Stimulated activated CD8-positive, alpha-beta memory T cell treated with anti-CD3 and anti-CD28 coated beads, Interleukin-4, amount 100 ng/mL, for 1 hour (primary cell): ENCODE measurements at places on chromosomes 13 and 19.

DNA sequence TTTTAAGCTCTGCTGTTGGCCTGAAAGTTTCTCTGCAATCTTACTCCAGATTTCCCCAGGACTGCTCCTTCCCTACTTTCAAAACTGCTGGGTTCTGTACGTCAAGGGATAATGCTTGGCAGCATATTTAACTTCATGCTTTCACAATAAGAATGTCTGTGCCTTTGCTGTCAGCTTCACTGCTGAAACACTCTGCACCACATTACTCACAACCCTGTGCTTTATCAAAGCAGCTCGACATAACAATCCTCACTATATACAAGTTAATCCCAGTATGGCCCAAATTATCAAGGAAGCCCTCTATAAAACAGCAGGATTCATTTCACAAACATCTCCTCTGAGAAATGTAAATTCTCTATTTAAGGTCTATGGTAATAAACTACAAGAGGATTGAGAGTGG is 17.5 kb downstream of the LATS2 start:
- no peak for DNase-seq

DNA sequence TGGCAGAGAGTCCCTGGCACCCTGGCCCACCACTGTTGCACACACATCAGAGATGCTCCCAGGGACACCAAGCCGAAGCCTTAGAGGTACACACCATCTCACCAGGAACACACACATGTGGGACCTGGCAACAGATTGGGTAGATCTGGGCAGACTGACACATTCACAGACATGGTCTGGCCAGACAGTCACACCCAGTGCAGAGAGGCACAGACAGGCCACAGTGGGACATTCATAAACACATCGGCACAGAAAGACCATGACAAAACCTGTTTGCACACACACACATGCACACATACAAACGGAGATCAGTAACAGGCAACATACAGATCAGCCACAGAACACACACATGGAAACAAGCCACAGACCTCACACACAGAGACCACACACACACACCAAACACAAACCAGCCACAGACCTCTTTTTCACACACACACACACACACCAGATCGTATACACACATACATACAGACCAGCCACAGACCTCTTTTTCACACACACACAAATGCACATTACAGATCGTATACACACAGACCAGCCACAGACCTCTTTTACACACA is 6.3 kb upstream of the JUNB start:
- DNase-seq = no peak

DNA sequence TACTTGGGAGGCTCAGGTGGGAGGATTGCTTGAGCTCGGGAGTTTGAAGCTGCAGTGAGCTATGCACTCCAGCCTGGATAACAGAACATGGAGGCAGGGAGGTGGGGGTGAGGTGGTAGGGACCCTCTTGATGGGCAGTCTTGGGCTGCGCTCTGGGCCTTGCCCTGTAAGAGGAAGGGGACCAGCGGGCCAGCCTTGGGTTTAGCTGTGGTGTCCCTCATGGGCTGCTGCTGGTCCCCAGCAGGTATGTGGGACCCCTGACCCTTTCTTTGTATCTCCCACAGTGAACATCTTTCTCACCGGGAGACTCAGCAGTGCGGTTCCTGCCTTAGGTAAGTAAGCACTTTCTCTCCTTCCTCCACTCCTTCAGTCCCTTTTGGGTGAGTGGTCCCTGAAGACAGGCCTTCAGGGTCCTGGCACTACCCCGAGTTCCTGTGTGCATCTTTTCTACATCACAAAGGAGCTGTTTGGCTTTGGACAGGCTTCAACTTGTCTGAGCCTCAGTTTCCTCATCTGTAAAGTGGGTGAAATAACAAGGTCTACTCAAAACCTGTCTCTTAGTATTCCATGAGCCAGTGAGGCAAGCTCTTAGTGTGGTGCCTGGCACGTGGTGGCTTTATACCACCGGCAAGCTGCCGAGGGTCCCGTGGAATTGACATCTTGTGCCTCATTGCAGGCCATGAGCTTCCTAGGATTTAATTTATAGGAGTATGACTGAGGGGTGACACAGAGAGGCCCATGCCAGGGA is 2.5 kb downstream of the LRP3 start:
- no peak for DNase-seq

DNA sequence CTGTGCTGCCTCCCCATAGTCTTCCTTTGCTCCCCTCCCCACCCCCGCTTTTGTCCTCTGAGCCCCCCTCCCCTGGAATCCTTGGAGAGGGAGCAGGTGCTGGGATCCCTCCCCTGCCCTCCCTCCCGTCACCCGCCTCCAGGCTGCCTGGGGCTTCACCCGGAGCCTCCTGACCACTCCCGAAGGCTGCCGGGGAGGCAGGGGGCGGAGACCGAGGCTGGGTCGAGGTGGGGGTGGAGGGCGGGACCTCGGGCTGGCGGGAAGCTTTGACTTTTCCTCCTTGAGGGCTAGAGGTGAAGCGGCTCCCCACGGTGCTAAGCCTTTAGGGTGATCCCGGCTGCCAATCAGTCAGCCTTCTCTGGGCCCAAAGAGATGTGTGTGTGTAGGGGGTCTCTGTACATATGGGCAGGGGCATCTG is 1.5 kb downstream of the KMT5C start:
- DNase-seq = no peak

- no peak for DNase-seq
These were observed 6.5 kb upstream of the RLN3 start for GRCh38 chr19:14021474-14021873.

GRCh38 chr19:12840091-12841079 is 2.1 kb downstream of the MAST1 start:
- DNase-seq = no peak

GRCh38 chr19:13207846-13208671 is 57.8 kb downstream of the IER2 start:
- peak; percentile 25 for DNase-seq

GRCh38 chr13:37132211-37132610 is 26.7 kb upstream of the CSNK1A1L start:
- no peak for DNase-seq

DNA sequence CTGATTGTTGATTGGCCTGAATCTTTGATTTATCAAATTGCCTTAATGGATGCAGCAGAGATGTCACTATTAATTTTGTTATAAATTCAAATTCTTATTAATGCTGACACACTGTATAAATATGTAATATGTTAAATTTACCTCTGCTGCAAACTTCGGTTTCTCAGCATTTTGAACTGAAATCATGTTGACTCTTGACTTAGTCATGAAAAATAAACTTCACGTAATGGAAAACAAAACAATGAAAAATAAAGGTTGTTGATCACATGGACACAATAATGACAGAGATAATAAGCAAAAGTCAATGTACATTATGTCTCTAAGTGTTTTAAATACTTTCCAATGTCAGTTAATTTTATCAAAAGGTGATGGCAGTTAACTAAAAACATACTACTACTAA is 827.6 kb downstream of the PCDH9 start:
- no peak for DNase-seq

DNA sequence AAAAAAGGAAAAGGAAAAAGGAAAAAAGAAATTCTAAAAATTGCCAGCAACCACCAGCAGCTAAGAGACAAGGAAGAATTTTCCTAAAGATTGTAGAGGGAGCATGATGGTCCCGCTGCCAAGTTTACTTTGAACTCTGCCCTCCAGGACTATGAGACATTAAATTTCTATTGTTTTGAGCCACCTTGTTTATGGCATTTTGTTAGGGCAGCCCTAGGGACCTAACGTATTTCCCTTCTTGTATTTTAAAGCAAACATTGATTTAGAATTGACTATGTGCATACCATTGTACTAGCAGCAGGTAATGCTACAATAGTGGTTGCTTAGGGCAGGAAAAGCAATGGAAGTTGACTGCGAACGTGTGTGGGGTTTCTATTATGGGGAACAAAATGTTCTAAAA is 1414.2 kb downstream of the EFNB2 start:
- no peak for DNase-seq

- no peak for DNase-seq
These were observed at the start of gene SMIM24 for GRCh38 chr19:3480383-3481091. Gene SMIM24, minus strand, starts transcription at chr19:3480525. Its CDS starts 62 bp downstream, at chr19:3480463.

- DNase-seq = no peak
These were observed 58.1 kb upstream of the MYCBP2 start for GRCh38 chr13:77384999-77385398.

DNA sequence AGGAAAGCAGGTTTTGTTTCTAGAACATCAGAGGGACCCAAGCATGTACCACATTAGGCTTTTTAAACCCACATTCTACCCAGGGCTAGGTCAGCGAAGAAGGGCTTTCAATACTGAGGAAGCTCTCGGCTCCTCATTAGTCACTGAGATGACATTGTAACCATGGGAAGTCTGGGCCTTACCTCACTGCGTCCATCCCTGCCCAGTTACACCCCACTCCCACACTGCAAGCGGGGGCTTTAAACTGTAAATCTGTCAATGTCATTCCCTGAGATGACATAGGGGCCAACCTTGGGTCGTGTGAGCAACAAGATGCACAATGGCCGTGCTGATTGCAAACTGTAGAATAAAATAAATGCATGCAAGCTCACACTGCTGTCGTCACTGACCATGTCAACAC is 21.7 kb upstream of the TFDP1 start:
- DNase-seq = no peak

DNA sequence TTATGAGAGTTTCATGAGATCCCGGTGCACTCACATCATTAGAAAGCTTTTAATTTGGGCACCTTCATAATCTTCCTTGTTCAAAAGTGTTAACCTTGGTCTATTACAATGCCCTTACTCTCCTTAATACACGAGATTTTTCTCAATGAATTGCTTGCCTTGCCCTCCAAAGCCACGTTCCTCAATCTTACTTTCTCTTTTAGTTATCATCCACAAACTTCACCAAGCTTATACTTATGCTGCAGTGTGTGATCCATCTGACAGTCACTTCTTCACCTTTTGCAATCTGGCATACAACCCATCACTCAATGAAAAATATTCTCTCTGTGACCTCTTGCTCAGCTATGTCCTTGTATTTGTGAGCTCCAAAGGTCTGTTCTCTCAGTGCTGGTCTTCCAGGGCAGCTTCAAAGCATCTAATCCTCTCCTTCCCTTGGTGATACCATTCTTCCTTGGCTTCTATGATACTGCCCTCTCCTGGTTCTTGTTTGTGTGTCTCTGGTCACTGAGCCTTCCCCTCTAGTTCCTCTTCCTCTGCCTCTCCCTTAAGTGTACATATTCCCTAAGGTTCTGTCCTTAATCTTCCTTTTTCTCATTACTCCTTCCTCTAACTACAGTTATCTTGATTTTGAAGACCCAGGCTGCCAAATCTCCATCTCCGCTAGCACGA is 202.2 kb upstream of the STARD13 start:
- DNase-seq = no peak

GRCh38 chr13:101555610-101556009 is 103.1 kb downstream of the ITGBL1 start:
- DNase-seq = no peak

DNA sequence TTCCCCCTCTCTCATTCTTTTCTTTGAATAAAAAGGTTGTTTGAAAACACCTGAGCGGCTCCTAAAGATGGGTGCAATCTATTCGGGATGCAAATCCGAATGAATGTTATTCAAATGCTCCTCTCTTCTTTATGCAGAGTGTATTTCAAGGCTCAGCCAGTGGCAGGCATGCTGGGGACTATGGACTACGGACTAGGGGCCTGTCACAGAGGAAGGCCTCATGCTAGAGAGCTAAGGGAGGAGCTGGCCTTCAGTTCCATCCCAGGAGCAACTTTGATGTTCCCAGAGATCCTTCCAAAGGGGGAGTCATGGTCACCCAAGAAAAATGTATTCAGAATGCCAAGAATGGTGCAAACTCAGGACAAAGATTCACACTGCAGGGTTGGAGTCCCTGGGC is 9.3 kb downstream of the ALOX5AP start:
- no peak for DNase-seq

DNA sequence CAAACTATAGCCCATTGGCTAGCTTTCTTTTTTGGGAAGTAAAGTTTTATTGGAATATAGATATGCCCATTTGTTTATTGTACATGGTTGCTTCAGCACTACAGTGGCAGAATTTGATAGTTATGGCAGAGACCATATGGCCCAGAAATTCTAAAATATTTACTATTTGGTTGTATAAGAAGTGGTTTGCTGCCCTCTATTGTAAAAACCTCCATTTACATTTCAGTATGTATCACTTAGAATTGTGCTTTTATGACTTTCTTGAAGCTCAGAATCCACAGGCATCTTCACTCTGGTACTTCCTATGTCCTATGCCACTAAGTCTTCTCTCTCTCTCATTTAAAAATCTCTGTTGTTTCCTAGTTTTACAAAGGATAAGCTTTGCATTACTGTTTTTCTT is 37.7 kb downstream of the DLEU7 start:
- no peak for DNase-seq

DNA sequence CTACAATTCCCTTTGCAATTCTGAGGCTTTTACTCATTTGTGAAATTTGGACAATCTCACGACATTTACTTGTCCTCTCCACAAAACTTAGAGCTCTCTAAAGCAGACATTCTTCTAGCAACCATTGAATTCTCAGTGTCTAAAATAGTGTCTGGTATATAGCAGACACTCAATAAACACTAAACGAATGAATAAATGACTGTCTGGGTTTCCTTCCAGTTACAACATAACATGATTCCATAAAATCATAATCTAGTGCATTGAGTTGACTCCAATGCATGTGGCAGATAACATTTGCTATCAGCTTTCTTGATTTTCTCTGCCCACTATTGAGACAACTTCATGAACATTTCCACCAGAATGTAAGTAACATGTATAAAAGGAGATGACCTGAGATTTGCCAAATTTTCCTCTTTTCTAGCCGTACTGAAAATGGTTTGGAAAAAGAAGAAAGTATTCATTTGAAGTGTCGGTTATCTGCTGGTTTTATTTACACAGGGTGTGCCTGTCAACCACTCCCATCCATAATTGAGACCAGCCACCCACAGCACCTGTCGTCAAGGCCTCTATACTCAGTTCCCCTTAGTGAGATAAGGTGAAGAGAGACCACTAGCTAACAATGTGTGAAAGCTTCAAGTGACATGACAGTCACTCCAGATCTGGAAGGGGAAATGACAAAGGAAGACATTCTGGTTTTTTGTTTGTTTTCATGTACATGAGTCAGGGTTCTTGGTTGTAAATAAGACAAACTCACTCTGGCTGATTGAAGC is 4.8 kb upstream of the SERP2 start:
- no peak for DNase-seq

DNA sequence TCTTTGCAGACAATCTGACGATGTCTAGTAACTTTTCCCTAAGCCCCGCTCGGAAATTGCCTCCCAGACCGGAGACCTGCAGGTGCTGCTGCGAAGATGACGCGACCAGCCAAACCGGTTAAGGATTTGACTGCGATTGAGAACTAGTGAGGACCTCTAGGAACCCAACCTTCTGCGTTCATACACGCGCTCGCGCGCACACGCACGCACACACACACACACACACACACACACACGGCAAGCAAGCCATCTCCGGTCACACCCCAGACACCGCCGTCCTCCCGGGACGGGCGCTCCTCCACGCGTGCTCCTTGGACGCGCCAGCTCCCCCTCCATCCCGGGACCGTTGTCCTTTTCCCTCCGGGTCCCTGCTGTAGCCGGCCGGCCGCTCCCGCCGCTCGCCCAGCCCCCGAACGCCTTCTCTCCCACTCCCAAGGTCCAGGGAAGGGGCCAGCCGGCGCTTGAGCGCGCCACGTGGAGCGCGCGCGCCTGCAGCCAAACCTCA is 1.2 kb downstream of the TBC1D4 start:
- no peak for DNase-seq

GRCh38 chr13:112877066-112877465 is 91.9 kb upstream of the MCF2L start:
- DNase-seq = no peak
